Activated CD4-positive, alpha-beta memory T cell treated with anti-CD3 and anti-CD28 coated beads for 36 hours (primary cell): ENCODE measurements at places on chromosomes 4 and X. TPM values are rescaled to one million over a fixed set of nuclear protein-coding genes. Genes with fewer than 3 reads are reported as not detected.

CORIN gene
- total RNA-seq: not detected

GRCh38 chr4:98518559-98519267 lies 139.7 kb downstream of the TSPAN5 start:
- peak; percentile 46 for DNase-seq

GRCh38 chrX:51332188-51332942 lies at the start of gene NUDT10:
Gene NUDT10 (plus strand): TSS chrX:51332822. CDS start chrX:51332966, 144 bp downstream.
- peak; percentile 60 for DNase-seq

GRCh38 chr4:150962245-150962644 lies 52.8 kb downstream of the LRBA start:
- DNase-seq: peak; percentile 62
